Natural killer cell treated with Interleukin-12 subunit alpha and Interleukin-12 subunit beta and Interleukin-15 and Interleukin-18, amount 100 ng/mL, for 72 hours (primary cell): ENCODE measurements at places on chromosomes 6 and 20. TPM values are rescaled to one million over a fixed set of nuclear protein-coding genes. Genes with fewer than 3 reads are reported as not detected.

Gene ASXL1
- total RNA-seq = 119 TPM

Gene MOG
- total RNA-seq = not detected

Gene HTR1E
- not detected for total RNA-seq

Gene AVP
- not detected for total RNA-seq

Gene IGF2R
- 377 TPM for total RNA-seq

- H3K36me3 ChIP-seq = no peaks in the 10 kb centered on the region
- no peaks in the 10 kb centered on the region for H3K27me3 ChIP-seq
- H3K4me1 ChIP-seq = no peaks in the 10 kb centered on the region
- no peak overlapping the region for H3K27ac ChIP-seq
- no peak overlapping the region for H3K4me3 ChIP-seq
- DNase-seq = no peak
Measured at GRCh38 chr6:126603410-126603809, 263.5 kb downstream of the CENPW start.

- no peak overlapping the region for H3K4me3 ChIP-seq
- H3K36me3 ChIP-seq = no peaks in the 10 kb centered on the region
- DNase-seq = no peak
Measured at GRCh38 chr20:6305536-6305935, 182.7 kb upstream of the FERMT1 start.

GRCh38 chr6:137217801-137218472 lies 1.2 kb downstream of the IFNGR1 start:
- peaks cover 14% of the 10 kb centered on the region for H3K36me3 ChIP-seq
- peaks cover 2% of the 10 kb centered on the region for H3K27me3 ChIP-seq
- H3K4me3 ChIP-seq = peak overlapping the region; percentile 100
- H3K27ac ChIP-seq = peak overlapping the region; percentile 99
- no peak for DNase-seq

DNA sequence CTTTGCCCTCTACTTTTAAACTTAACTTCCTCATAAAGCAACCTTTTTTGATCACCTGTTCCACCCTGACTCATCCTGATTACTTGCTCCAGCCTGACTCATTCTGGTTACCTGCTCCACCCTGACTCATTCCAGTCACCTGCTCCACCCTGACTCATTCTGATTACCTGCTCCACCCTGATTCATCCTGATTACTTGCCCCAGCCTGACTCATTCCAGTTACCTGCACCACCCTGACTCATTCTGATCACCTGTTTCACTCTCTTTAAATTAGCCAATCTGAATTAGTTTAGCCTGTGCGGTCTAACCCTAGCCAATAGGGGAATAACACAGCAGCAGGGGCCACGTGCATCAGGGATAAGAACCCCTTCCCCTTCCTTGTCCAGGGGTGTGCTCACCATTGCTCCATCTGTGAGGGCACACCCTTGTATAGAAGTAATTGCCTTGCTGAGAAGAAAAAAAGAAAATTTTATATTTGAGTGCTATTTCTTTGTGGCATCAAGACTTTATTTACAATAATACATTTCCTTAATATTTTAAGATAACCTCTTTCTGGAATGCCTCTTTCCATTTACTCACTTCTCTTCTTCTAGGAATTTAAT lies 17.9 kb downstream of the HLA-G start:
- peaks cover 8% of the 10 kb centered on the region for H3K36me3 ChIP-seq
- H3K4me3 ChIP-seq = no peak overlapping the region
- no peak overlapping the region for H3K27ac ChIP-seq
- H3K27me3 ChIP-seq = peaks cover 70% of the 10 kb centered on the region

DNA sequence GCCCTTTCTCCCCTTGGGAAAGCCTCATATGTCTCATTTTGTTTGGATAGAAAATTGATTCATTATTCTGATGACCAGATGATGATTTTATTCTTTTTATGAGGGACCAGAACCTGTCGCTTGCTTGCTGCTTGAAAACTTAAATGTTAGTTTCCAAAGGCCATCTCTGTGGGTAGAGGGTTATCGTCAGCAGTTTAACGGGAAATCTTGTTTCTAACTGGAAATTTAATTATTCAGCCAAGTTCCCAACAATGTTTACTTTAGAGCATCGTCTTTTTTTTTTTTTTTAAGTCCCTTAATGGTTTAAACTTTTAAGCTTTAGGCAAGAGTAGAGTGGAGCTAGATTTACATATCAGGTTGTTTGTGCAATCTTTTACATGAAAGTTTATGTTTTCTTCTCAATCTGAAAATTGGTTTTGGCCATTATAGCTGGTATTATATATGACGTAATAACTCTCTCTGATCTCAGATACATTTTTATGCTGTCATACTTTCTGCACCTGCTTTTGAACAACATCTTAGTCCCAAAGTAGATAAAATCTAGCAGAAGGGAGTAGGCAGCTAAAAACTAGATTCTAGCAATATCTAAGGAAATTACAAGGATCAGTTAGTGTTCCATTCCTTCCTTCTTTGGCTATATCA lies 93.9 kb downstream of the FOXO3 start:
- no peaks in the 10 kb centered on the region for H3K27me3 ChIP-seq
- DNase-seq = no peak
